ENCODE measurements at places on chromosomes 1 and 21.
A peak's percentile ranks its signal among the peaks of the same experiment; 100 is the strongest.

GRCh38 chr1:116092752-116093489, 18.3 kb upstream of the MAB21L3 start:
- no peak for DNase-seq

DNA sequence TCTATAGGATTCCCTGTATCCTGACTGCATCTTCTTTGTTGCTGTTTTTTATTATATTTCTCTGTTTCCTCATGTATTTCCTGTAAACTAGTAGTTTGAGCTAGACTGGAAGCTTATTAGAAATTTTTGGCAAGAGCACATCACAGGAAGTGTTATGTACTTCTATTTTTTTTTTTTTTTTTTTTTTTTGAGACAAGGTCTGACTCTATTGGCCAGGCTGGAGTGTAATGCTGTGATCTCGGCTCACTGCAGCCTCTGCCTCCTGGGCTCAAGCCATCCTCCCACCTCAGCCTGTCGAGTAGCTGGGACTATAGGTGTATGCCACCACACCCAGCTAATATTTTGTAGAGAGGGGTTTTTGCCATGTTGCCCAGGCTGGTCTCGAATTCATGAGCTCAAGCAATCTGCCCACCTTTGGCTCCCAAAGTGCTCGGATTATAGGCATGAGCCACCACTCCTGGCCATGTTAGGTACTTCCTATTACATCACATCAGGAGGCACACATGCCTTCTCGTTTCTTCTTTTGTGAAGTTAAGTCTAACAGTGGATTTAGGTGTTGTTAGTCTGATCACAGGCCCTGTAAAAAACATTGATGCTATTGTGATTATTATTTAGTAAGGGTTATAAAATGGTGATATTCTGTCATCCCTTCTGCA, 12.5 kb downstream of the C1orf21 start:
- no peak for DNase-seq

GRCh38 chr1:65939636-65940035, 146.9 kb downstream of the PDE4B start:
- DNase-seq: no peak

- DNase-seq: peak; percentile 61
These were observed 919 bp downstream of the MCL1 start for GRCh38 chr1:150578272-150579109.

GRCh38 chr1:177427811-177428210, 257.1 kb downstream of the BRINP2 start:
- DNase-seq: no peak

DNA sequence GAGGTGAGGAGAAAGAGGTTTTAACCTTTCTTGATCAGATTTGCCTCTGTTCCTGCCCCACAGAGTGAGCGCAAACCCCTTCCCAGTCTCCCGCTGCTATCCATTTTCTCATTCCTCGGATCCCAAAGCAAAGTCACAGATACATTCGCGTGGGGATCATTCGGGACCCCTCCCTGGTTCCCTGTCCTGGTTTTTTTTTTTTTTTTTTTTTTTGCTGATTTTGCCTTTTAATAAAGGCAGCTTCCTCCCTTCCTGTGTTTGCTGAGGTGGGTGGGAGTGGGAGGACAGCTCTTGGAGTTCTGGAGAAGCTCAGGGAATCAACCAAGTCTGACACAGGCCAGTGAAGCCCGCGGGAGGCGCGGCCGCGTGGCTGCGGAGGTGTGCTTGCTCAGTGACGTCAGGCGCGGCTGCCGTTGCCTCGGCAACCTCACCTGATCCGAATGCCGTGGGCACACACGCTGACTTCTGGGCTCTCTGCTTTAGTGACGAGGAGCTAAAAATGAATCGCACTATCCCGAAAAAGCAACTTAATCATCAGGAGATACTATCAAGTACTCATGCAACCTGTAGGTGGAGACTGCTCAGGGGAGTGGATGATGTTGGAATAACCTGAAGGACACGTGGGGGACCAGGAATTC, 106.4 kb downstream of the TBX19 start:
- DNase-seq: no peak

Measured in skeletal muscle cell (primary cell).